Sigmoid colon (tissue), 7 donors: ENCODE measurements at places on chromosomes 12 and 14. TPM values are rescaled to one million over a fixed set of nuclear protein-coding genes. Genes with fewer than 3 reads are reported as not detected.

The LAG3 gene
- total RNA-seq = 3.3 TPM

DNA sequence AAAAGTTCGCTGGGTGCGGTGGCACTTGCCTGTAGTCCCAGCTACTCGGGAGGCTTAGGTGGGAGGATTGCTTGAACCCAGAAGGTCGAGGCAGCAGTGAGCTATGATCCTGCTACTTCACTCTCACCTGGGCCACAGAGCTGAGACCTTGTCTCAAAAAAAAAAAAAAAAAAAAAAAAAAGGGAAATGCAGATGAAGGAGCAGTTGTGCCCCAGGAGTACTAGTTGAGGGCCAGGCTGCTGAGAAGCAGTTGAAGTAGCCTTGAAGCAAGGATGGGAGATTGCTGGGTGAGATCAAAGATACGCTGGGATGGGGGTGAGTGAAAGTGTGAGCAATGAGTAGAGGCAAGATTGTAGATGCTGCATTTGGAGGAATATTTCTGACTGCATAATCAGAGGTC, 93.4 kb upstream of the DNM1L start:
- no peak for DNase-seq

- no peak for DNase-seq
Observed at GRCh38 chr12:124661341-124661740, 93.9 kb upstream of the NCOR2 start.

DNA sequence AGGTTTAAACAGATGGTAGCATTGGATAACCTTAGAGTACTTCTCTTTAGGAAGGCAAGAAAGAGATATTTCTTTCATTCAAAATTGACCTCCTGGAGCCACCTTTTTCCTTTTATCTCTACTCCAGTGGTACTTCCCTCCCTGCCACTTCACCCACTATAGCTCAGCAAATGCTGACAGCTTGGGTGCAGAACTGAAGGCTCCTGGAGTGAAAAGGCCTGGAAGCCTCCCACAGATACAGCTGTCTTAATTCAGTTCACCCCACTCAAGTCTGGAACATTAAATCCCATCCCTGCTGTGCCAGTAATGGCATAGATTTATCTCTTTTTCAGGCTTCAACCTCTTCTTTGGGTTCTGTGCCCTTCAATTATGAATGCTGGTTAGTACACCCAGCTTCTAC, 140.3 kb downstream of the NEDD1 start:
- no peak for DNase-seq

The HOXC11 gene
- not detected for total RNA-seq

- DNase-seq = no peak
Observed at GRCh38 chr12:98644433-98644711, 216 bp downstream of the IKBIP start.

The GPR162 gene
- 16.1 TPM for total RNA-seq

- DNase-seq = no peak
Observed at GRCh38 chr12:95099270-95099790, 25.9 kb upstream of the NR2C1 start.

- no peak for DNase-seq
Observed at GRCh38 chr12:82973592-82973991, 286.9 kb downstream of the TMTC2 start.

The FOXM1 gene
- total RNA-seq = 2.5 TPM

GRCh38 chr12:85369365-85370154, 89.5 kb downstream of the ALX1 start:
- DNase-seq = no peak

GRCh38 chr14:105765893-105766614, 239.7 kb downstream of the TMEM121 start:
- peak; percentile 46 for DNase-seq

The IL26 gene
- not detected for total RNA-seq

DNA sequence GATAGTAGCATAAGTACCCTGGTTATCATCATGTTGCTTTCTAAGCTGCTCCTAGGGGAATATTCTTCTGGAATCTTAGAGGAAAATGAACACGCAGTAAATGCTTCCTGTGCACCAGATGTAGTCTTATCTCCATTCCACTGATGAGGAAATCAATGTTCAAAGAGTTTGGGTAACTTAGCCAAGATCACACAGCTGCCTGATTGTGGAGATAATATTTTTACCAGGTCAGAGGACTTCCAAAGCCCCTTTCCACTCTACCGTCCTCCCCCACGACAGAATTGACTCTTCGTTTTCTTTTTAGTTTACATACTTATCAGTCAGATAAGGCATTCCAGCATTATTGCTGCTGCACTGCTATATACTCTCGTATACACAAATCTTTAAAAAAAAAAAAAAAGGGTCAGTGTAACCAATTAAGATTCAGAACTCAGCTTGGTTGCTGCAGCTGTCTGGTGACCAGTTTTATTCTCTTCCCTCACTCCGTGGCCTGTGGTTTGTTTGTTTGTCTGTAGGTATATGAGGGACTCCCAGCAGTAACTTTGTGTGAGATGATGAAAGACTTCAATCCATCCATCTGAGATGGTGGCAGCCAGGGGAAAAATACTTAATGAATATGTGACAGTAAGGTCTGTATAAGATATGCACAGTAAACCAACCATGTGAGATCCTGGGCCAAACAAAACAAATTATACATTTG, 110.5 kb downstream of the TGFB3 start:
- no peak for DNase-seq

- DNase-seq = no peak
Observed at GRCh38 chr12:111122458-111122878, 202.1 kb upstream of the MYL2 start.
